ENCODE measurements at places on chromosomes 7 and 10.
A peak's percentile ranks its signal among the peaks of the same experiment; 100 is the strongest.

DNA sequence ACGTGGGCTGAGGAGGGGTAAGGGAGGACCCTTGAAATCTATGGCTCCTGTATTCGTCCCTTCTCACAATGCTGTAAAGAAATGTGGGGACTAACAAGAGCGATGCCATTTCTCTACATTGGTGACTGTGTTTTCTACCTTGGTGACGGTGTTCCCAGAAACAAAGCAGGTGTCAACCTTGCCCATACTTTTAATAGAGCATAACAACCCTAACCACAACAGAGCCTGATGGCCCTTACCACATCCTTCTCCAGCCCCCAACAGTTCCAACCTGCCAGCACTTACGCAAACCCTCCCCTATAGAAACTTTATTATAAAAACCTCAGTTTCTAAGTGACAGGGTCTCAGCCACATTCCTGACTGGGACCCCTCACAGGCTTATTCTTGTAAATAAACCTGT is 28.2 kb upstream of the ADCYAP1R1 start:
- DNase-seq, result no peak

DNA sequence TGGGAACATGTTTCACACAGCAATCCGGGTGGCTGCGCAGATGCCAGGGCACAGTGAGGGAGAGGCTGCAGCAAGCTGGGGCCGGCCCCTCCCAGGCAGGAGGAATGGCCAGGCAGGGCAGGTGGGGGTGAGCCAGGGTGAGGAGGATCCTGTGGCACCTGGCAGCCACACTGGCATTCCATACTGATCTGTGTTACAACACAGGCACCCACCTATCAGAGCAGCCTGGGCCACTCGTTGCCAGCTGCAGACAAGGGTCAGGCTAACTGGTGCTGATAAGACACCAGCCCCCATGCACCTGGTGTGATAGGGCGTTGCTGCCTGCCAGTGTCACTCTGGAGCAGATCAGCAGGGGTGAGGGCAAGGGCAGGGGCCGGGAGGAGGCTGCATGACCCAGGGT is 16.6 kb upstream of the RET start:
- peak; percentile 68 for DNase-seq

DNA sequence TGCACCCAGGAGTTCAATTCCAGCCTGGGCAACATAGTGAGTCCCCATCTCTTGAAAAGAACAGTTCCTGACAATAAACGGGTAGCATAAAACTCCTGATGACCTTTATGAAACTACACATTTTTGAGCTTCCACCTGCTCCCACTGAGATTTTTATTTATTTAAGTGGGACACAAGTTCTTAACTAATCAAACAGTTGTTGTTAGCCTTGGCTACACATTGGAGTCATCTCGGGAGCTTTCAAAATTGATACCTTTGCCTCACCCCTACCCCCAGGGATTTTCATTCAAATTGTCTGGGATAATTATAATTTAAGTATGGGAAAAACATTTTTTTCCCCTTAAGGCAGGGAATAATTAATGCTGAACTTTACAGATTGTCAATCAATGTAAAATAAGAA is 39.3 kb downstream of the MALSU1 start:
- no peak for DNase-seq

DNA sequence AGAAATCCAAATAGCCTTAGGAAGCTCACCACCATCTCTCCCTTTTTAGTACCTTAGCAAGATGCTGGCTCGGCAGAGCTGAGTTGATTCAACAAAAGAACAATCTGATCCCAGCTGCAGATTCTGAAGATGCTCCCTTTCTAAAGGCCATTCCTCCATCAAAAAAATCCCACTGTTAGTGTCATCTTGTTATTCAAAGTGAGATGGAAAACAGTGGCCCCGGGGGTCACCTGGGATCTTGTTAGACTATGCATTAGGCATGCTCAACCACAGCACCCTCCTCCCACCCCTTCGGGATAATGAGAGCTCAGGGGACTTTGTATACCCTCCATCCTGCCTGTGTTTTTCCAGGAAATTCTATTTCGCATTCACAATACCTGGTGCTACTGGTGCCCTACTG is 2.4 kb downstream of the NCAPG2 start:
- DNase-seq, result no peak

DNA sequence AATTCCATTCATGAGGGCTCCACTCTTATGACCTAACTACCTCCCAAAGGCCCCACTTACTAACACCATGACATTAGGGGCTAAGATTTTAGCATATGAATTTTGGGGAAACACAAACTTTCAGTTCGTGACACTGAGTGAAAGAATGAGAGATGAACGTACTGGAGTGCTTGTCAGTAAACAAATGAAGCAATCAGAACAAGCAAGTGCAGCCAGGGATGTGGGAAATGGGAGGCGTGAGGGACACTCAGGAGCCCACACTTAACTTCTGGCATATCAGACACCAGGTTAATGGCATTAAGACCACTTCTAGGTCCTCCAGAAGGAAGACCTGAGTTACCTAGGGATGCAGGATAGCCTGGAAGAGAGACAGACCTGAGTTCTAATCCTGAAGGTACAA is 2.3 kb upstream of the MDFIC start:
- no peak for DNase-seq

GRCh38 chr10:87817609-87818504 is at the start of gene ATAD1:
ATAD1 (minus strand) TSS chr10:87818226; CDS start chr10:87814599, 3,627 bp downstream.
- DNase-seq, result peak; percentile 96

DNA sequence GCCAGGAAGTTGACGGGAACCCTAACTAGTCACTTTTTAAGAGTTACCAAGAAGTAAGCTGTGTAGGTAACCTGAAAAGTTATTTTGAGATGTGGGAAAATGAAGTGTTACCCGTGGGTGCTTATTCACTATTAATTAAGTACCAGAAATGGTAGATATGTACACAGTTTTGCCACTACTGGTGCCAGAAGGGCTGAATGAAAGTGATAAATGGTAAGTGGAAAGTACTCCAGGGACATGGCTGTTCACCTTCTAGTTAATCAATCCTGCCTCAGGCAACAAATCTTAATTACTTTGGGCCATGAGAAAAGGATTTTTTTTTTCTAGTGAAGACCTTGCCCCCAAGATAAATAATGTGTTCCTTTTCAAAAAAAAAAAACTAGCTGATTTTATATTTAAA is 15.8 kb downstream of the NET1 start:
- no peak for DNase-seq

- DNase-seq, result no peak
Observed at GRCh38 chr7:47552621-47553020, 29.3 kb downstream of the TNS3 start.

- no peak for DNase-seq
Observed at GRCh38 chr10:97390091-97390490, 11.0 kb downstream of the RRP12 start.

DNA sequence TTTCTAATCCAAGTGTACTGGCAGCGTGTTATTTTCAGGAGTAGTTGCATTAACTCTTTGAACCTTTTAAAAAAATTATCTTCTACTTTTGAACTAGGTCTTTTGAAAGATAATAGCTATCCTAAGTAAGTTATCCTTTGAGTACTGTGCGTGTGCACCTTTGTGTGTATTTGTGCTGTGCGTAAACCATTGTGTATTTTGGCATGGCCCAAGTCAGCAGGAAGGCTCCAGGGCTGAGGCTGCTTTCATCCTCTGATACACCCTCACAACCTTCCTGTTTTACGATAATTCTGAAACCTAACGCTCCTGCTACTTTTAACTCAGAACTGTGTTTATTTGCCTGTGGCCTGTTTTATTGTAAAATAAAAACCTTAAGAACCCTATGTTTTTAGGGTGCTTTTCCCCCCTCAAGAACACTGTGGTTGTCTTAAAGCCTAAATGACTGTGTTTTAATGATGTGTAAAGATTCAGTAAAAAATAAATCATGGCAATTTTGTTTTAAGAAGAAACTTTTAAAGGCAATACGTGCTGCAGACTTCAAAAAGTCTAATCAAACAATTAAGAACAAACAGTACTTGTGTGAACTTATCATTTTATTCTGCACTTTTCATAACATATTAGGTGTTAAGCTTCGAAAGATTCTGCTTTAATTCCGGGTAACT is 57.5 kb downstream of the HDAC9 start:
- DNase-seq, result no peak

GRCh38 chr7:92423710-92424131 is 23.6 kb upstream of the GATAD1 start:
- no peak for DNase-seq

DNA sequence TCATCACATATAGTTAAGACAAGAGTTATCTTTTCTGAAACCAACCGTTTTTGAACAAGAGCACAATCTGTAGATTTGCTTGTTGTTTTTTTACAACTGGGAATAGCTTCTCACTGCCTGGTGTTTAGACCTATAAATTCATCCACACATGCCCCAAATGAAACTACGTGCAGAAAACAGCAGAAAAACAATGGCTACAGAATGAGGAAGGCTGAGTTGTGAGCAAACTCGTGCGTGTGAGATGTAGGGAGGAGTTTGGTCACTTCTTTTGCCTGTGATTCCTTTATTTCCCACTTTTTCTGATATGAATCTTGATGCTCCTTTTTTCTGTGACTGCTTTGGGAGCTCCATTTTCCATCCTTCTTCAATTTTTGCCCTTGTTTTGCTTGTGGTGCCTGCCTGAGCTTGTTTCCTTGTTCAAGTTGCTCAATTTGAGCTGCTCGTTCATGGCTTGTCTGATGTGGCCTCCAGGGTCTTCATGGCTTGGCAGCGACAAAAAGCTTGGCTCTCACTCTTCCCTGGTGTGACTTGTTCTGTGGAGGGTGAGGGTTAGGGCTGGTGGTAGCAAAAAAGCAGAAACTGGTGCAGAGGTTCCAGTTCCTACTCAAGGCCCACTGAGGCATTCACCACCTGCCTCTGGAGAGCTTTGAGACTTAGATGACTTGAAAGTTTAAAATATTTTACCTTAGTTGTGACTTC is 76.9 kb downstream of the ZNF365 start:
- no peak for DNase-seq

GRCh38 chr10:117094856-117095255 is 43.2 kb downstream of the VAX1 start:
- DNase-seq, result peak; percentile 49

DNA sequence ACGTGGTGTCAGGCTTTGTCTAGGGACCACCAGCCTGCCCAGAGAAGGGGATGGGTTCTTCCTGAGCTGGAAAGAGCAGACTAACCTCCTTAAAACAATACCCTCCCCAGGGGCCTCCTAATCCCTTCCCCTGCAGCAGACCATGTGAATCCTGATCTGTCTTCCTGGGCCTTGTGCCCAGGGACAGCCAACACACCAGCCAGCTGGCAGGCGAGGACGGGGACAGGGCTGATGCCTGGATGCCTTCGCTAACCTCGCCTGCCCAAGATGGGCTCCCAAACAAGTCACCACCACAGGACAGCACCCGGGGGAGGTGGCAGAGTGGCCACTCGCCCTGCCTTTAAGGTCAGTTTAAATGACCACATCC is 17.6 kb downstream of the PODXL start:
- DNase-seq, result no peak

- DNase-seq, result no peak
Observed at GRCh38 chr7:143385891-143386781, 5.0 kb downstream of the ZYX start.

GRCh38 chr7:44144426-44144967 is 3.4 kb upstream of the MYL7 start:
- peak; percentile 13 for DNase-seq

DNA sequence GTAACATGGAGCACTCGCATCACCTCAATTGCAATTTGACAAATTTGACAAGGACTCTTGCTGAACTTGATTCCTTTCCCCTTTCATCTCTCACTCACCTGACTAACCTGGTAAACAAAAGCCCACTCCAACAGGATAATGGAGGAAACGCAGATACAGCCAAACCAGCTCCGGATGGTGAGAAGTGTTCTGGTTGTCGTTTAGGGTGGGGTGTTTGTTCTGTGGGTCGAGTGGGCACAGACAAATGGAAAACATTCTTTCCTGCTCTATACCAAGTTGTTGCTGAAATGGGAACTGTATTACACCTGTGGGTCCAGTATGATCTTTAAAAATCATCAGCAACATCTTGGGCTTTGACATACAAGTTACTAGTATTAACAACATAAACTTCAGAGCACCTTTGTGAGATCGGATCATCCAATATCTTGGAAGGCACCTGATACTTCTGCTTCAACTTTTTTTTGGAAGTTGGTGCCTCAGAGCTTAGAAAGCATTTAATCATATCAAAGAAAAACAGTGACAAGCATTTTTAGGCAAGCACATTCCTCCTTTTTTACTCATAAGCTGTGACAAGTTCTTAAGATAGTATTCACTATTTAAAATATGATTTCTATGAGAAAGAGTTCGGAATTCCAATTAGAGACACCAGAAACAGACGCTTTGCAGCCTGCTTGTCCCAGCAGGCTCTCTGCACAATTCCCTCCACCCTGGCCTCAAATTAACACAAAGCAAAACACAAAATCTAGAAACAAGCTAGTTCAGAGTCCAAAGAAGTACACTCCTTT is 58.1 kb downstream of the CCDC186 start:
- no peak for DNase-seq

- DNase-seq, result no peak
Observed at GRCh38 chr7:159026271-159027055, 118.2 kb downstream of the VIPR2 start.

- DNase-seq, result no peak
Observed at GRCh38 chr10:49170632-49171325, 17.4 kb downstream of the TMEM273 start.

DNA sequence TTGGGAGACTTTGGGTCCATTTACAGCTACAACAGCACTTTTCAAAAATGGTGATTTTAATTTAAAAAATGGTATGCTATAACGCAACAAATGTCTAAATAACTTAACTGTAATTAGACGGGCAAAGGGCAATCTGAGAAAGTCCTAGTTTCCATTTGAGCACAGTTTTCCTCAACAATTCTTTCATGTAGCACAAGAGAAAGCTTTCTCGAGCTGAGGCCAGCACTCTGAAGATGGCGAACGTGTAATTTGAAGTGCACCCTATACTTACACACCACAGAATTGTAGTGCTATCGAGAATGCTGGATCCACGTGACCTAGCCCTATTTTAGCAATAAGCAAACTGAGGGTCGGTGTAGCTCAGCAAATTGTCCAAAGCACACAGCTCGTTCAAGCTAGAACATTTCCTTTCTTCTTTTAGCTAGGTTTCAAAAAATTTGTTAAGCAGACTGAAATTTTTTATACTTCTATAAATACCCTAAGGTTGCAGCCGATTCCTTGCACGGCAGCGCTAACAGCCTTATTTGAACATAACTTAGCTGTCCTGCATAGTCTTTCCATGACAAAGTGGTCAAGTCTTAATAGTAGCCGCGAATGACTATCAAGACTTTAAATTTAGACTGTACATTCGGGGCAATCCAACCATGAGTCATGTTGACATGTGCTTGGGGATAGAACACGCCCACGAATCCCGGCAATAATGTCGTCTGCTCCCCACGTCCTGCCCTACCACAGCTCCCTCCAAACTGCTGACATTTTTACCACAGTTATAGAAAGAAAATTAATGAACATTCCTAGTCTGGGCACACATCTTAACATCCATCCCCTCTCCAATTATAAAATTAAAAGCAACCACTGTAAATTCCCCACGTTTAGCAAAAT is 10.0 kb downstream of the KLF6 start:
- peak; percentile 32 for DNase-seq

GRCh38 chr10:112082120-112082519 is 101.4 kb downstream of the GPAM start:
- DNase-seq, result no peak

GRCh38 chr7:119167431-119167830 is 942.9 kb downstream of the ANKRD7 start:
- no peak for DNase-seq
